ENCODE measurements at places on chromosomes 4 and X.

- no peaks in the 10 kb centered on the region for H3K4me1 ChIP-seq
- H3K36me3 ChIP-seq = no peaks in the 10 kb centered on the region
- H3K27me3 ChIP-seq = no peaks in the 10 kb centered on the region
- H3K27ac ChIP-seq = no peak overlapping the region
Observed at GRCh38 chrX:71420686-71421085, 54.5 kb downstream of the TAF1 start.

- H3K36me3 ChIP-seq = no peaks in the 10 kb centered on the region
- no peak overlapping the region for H3K4me3 ChIP-seq
- no peak for DNase-seq
- H3K27me3 ChIP-seq = no peaks in the 10 kb centered on the region
- no peak overlapping the region for H3K27ac ChIP-seq
Observed at GRCh38 chrX:111123125-111123524, 27.1 kb downstream of the PAK3 start.

DNA sequence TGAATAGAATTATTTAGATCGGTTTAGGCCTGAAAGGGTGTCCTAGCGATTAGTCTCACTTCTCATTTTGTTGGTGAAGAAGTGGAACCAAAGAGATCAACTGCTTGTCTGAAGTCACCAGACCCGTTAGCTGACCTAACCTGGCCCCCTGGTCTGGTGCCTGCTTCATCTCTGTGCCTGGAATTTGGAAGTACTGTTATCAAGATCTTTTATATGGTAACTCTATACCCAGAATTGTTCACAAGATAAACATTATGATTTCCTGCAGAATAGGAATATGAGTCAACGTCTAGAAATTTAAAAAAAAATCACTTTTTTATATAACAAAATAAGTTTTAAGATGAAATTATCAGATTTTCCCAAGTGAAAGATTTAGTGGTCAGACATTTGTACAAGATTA is 37.2 kb downstream of the LRP2BP start:
- no peak overlapping the region for H3K4me3 ChIP-seq
- H3K4me1 ChIP-seq = peaks cover 7% of the 10 kb centered on the region
- H3K27me3 ChIP-seq = no peaks in the 10 kb centered on the region
- no peaks in the 10 kb centered on the region for H3K36me3 ChIP-seq
- peak overlapping the region; percentile 80 for H3K27ac ChIP-seq

DNA sequence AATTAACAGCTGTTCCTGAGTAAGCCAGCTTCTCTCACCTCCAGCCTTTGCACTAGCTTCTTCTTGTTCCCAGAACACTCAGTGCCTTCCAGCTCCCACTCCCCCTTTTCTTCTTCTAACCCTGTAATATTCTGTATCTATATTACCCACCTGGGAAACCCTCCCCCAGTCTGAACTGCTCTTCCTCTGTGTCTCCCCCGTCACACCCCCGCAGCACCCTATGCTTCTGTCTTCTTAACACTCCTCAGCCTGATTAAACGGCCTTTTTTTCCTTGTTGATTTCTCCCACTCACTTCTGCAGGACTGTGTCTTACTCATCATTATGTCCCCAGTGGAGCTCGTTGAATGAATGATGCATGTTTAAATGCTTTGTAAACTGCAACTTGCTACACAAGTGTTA is 9.0 kb upstream of the LONRF3 start:
- no peak overlapping the region for H3K4me3 ChIP-seq
- H3K27me3 ChIP-seq = no peaks in the 10 kb centered on the region
- no peaks in the 10 kb centered on the region for H3K36me3 ChIP-seq
- H3K27ac ChIP-seq = no peak overlapping the region
- H3K4me1 ChIP-seq = no peaks in the 10 kb centered on the region

GRCh38 chr4:185213877-185214276 is 4.5 kb downstream of the SNX25 start:
- H3K27ac ChIP-seq = no peak overlapping the region
- H3K4me1 ChIP-seq = no peaks in the 10 kb centered on the region
- DNase-seq = no peak
- H3K4me3 ChIP-seq = no peak overlapping the region

DNA sequence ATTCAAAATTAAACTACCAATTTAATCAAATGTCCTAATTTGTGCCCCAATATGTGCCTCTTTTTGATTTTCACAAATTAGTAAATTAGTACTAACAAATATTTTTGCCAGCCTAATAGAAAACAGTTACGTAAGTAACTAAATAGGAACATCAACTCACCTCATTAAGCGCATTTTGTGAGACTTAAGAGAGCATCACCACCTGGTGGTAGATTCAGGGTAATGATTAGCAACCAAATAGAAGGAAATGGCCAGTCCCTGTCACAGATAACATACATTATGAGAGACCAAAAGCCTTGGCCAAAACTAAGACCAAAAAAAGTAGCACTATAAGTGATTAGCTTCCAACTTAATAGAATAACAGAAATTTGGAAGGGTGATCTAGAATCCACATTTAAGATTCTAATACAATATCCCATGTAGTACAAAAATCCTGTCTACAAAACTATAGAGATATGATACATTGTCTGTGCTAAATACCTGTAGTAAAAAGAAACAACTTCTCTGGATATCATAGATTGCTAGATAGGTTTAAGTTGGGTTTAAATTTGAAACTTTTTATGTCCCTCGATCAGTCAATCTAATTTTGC is 46.7 kb downstream of the C4orf46 start:
- no peaks in the 10 kb centered on the region for H3K4me1 ChIP-seq
- H3K4me3 ChIP-seq = peak overlapping the region; percentile 34
- no peak for DNase-seq

- H3K27ac ChIP-seq = no peak overlapping the region
- no peaks in the 10 kb centered on the region for H3K36me3 ChIP-seq
- no peaks in the 10 kb centered on the region for H3K4me1 ChIP-seq
- no peaks in the 10 kb centered on the region for H3K27me3 ChIP-seq
- DNase-seq = no peak
Observed at GRCh38 chr4:69843301-69843700, 16.6 kb downstream of the SULT1E1 start.

GRCh38 chr4:80060804-80061203 is 12.2 kb downstream of the ANTXR2 start:
- H3K27ac ChIP-seq = no peak overlapping the region
- H3K27me3 ChIP-seq = no peaks in the 10 kb centered on the region
- no peak for DNase-seq
- no peaks in the 10 kb centered on the region for H3K4me1 ChIP-seq
- no peaks in the 10 kb centered on the region for H3K36me3 ChIP-seq
- H3K4me3 ChIP-seq = no peak overlapping the region

DNA sequence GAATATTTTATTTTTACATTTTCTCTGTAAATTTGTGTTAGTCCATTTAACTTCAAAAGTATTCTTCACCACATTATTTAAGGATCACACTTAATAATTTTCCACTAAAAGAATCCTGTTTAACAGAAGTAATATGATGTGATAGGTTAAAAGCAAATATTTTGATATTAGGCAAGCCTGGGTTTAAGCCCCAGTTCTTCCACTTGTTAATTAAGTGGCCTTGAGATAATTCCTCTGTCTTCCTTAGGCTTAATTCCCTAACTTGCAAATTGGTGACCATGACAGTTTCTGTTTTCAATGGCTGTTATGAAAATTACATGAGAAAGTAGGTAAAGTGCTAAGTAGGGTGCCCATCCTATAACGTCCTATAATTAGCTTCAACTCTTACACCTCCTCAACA is 129.9 kb upstream of the ATOH1 start:
- H3K27ac ChIP-seq = no peak overlapping the region
- H3K36me3 ChIP-seq = no peaks in the 10 kb centered on the region
- no peak overlapping the region for H3K4me3 ChIP-seq
- DNase-seq = no peak
- H3K4me1 ChIP-seq = no peaks in the 10 kb centered on the region
- H3K27me3 ChIP-seq = no peaks in the 10 kb centered on the region

DNA sequence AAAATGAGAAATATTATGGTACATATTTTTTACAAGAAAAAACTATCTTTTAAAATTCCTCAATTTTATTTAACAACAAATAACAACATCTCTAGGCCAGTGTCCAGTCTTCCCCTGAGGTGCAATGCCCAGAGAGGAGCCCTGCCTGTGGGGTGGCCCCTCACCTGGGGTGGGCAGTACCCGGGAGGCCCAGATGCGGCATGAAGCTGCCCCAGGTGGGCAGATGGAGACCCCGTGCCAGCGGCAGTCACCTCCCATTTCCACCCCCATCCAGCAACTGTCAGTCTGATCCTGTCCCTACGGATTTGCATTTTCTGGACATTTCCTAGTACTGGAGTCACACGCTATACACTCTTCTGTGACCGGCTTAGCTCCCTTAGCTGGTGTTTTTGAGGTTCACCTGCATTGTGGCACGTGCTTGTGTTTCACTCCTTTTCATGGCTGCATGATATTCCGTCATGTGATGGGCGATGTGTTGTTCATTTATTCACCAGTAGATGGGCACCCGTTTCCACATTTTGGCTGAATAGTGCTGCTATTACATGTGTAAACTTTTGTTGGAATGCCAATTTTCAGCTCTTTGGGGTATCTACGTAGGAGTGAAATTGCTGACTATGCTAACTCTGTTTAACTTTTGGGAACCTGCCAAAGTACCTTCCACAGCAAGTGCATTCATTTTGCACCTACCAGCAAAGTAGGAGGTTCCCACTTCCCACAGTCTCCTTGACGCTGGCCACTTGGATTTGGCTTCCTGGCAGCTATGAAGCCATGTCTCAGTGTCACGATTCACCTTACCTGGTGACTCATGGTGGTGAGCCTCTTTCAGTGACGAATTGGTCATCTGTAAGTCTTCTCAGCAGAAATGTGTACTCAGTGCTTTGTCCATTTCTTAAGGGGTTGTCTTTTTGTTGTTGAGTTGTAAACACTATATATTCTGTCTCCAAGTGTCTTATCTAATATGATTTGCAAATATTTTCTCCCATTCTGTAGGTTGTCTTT is 11.7 kb upstream of the MAEA start:
- H3K36me3 ChIP-seq = no peaks in the 10 kb centered on the region
- no peak overlapping the region for H3K4me3 ChIP-seq
- no peak overlapping the region for H3K27ac ChIP-seq
- no peak for DNase-seq
- no peaks in the 10 kb centered on the region for H3K27me3 ChIP-seq
- H3K4me1 ChIP-seq = no peaks in the 10 kb centered on the region
